ENCODE measurements at places on chromosomes 12 and 14.

- DNase-seq: peak; percentile 85
Observed at GRCh38 chr14:91246051-91246852, 1.7 kb upstream of the GPR68 start.

GRCh38 chr14:100773331-100774163 is 46.9 kb downstream of the DLK1 start:
- no peak for DNase-seq

DNA sequence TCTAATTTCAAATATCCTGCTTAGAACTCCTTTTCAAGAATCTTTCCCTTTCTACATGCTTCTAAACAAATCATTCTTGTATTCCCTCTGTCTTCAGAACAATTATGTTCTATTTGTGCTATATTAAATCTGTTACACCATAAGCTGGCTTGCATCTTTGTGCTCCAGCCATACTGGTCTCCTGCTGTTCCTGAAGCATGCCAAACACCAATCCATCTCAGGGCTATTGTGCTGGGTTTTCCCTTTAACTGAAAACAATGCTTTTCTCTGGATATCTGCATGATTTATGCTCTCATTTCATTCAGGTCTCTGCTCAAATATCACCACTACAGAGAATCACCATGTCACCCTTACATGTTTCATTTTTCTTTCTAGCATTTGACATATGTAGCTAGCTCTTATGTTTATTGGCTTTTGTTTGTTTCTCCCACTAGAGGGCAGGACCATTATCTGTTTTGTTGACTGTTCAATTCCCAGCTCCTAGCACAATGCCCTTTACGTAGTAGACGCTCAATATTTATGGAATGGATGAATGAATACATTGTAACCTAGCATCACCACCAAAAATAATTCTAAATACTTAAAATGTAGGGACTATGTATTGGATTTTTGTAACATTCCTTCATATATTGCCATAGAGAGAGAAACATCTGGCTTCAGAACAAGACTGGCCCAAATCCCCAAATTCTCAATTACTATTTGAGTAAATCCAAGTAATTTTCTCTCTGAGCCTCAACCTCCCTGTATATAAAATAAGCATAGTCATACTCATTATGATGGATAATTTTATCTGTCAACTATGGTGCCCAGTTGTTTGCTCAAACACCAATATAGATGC is 302.0 kb upstream of the SYT1 start:
- DNase-seq: no peak

GRCh38 chr12:93943780-93944179 is 204.6 kb upstream of the PLXNC1 start:
- DNase-seq: no peak

GRCh38 chr12:43285159-43285598 is 266.8 kb downstream of the ADAMTS20 start:
- DNase-seq: no peak

DNA sequence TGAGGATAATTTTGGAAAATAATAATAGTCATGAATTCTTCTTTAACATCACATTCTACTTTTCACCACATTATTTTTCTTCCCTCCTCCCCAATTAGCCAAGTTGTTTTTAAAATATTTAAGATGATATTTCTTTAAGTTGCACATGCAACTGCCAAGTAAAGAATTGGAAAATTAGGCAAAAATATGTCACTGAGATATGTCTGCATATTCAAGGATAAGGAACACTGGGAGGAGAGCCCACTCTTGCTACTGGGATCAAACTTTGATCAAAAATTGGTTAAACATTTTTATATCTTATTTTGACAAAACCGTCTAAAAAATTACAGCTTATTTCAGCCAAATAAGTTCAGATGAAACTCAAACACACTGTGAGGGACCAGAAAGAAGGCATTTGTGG is 231.2 kb upstream of the TMTC1 start:
- DNase-seq: no peak

GRCh38 chr12:38907201-38907923 is 2.0 kb upstream of the CPNE8 start:
- DNase-seq: no peak

- no peak for DNase-seq
Observed at GRCh38 chr14:67602076-67602475, 2.0 kb upstream of the PIGH start.

Data from activated T-helper 2 cell treated with anti-CD3 and anti-CD28 coated beads, Interferon-gamma antibody, Interleukin-2, Interleukin-4, amounts not matched to agents 10 μg/mL and 5 μg/mL and 100 μg/mL, durations not matched to agents 14 hours and 24 hours and 36 hours (primary cell).